Uterus (tissue), 4 donors: ENCODE measurements at places on chromosomes 2 and 18. TPM values are rescaled to one million over a fixed set of nuclear protein-coding genes. Genes with fewer than 3 reads are reported as not detected.

GRCh38 chr2:39142904-39143605, 22.2 kb upstream of the SOS1 start:
- no peak for DNase-seq

DNA sequence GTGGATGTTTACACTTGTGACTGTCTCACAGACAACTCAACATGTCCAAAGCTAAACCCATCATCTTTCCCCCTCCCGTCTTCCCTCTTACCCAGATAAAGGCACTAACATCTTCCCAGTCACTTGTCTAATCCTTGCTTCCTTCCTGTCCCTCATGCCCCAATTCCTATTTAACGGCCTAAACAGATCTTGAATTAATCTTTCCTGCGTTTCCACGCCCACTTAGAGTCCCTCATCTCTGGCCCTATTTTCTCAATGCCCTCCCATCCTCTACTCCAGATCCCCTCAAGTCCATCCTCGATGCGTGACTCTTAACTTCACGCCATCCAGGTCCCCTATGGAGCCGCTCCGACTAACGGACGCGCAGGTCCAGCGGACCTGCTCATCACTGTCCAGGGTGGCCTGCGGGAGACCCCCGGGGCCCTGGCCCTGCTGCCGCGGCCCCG, 682 bp upstream of the SCLY start:
- DNase-seq, result no peak

DNA sequence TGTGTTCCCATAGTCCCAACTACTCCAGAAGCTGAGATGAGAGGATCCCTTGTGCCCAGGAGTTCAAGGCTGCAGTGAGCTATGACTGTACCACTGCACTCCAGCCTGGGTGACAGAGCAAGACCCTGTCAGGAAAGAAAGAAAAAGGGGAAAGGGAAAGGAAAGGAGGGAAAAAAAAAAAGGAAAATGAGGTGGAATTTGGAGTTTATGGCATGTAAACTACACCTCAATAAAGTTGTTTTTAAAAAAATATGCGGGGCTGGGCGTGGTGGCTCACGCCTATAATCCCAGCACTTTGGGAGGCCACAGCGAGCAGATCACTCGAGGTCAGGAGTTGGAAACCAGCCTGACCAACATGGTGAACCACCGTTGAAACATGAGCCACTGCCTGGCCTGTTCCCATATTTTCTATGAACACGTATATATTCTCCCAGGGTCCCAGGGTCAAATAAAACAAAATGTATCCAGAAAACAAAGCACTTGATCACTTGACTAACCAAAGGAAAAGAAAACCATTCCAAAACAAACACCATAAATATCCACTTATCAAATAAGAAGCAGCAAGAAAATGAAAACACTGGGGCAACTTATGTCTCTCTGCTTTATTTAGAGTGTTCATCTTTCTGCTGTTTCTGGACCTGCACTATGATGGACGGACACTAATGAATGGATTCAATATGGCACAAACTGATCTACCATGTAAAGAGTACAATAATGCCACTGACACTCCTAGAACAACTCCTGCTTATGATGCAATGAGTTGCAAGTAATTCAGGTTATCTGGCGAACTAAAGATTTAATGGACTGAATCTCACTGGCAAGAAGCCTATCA, 56.8 kb downstream of the ASXL2 start:
- no peak for DNase-seq

DNA sequence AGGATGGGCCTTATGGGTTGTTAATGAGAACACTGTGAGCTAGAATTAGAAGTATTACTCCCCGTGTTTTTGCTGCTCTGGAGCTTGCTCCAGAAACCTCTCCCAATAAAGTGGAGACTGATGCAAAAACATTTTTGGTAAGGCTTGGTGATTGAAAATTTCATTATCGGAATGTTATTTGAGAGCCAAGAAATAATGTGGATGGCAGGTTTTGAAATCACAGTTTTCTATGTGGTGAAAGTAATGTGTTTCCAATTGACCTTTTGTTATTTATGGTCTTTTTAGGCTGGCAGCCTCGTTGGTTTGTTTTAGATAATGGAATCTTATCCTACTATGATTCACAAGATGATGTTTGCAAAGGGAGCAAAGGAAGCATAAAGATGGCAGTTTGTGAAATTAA, 5.1 kb downstream of the PLEKHA3 start:
- DNase-seq, result no peak

DNA sequence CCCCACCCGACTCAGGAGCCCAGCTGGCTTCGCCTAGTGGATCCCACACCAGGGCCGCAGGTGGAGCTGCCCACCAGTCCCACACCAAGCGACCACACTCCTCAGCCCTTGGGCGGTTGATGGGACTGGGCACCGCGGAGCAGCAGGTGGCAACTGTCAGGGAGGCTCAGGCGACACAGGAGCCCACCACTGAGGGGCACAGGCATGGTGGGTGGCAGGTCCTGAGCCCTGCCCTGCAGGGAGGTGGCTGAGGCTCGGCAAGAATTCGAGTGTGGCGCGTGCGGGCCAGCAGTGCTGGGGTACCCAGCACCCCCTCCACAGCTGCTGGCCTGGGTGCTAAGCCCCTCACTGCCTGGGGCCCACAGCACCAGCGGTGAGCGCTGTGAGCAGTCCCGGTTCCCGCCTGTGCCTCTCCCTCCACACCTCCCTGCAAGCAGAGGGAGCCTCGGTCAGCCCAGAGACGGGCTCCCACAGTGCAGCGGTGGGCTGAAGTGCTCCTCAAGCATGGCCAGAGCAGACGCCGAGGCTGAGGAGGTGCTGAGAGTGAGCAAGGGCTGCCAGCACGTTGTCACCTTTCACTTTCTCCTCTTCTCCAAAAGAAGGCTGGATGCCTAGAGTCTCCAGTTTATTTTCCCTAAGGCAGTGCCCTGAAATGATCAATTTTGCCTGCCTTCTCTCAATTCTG, 1440.7 kb upstream of the ZEB2 start:
- no peak for DNase-seq

GRCh38 chr2:102801098-102801718, 39.4 kb downstream of the TMEM182 start:
- no peak for DNase-seq

DNA sequence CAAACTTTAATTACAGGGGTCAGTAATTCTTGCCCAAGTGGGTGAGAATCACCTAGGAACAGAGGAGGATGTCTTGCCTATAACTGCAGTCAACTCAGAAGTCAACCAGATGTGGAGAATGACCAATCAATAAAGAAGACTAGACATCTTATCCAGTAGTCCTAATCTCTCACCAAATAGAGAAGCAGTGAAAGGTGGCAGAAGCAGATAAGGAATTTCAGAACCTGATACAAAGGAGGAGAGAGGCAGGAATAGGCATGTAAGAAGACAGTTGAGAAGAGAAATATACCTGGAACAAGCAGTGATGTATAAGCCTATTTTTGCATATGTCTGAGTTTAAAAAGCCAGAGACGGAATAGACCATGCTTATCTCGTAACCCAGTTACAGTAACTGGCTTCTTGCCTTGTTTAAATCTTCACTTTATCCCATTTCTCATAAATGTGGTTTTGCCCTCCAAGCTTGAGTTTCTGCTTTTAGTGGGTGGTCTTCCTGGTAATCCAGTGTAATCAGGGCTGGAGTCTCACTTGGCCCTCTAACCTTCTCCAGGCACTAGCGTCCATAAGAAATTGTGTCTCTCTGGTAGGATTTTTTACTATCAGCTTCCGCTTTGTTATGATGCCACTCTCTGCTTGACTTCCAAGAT, 401.0 kb downstream of the SUCLG1 start:
- no peak for DNase-seq

- DNase-seq, result no peak
Observed at GRCh38 chr2:8329660-8330622, 351.9 kb upstream of the ID2 start.

- no peak for DNase-seq
Observed at GRCh38 chr18:74360852-74361655, 45.4 kb downstream of the C18orf63 start.

DNA sequence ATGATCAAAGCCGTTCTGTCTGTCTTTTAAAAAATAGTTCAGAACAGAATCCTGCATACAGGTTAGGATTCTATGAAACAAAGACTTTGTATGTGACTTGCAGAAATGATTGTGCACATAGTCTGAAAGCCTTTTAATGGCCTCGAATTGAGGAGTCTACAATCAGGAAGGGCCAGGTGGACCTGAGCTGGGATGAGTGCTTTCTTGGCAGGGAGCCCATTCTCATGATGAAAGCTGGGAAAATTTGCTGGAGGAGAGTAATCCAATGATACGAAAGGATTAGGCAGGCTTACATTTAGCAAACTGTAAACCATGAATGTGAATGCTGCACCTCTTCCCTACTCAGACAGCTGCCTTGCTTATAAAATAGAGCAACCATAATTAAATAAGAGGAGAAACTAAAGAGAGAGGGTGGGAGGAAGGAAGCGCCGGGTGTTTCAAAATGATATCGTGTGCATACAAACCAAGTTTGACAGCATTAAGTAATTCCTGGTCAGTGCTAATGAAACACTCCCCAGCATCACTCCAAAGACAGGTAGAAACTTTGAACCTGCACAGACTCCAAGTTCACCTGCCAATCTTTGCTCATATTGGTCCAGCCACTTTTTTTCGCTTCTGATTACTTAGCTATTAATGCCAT, 23.7 kb upstream of the CXCR4 start:
- DNase-seq, result no peak

DNA sequence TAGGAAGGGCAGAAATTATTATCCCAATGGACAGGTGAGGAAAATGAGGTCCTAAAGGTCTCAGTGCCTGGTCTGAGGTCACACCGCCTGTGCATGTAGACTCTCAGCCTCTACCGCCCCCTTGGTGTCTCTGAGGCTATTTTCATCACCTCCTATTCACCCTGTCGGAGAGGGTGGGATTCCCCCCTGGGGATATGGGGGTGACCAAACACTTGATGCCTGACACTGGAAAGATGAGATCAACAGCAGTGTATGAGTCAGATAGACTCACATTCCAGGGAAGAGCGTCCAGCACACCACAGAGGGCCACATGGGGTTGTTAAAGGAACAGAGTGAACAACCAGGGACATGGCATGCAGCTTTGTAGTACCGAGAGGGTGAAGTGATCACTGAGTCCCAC, 199.7 kb downstream of the SMAD2 start:
- DNase-seq, result no peak

DNA sequence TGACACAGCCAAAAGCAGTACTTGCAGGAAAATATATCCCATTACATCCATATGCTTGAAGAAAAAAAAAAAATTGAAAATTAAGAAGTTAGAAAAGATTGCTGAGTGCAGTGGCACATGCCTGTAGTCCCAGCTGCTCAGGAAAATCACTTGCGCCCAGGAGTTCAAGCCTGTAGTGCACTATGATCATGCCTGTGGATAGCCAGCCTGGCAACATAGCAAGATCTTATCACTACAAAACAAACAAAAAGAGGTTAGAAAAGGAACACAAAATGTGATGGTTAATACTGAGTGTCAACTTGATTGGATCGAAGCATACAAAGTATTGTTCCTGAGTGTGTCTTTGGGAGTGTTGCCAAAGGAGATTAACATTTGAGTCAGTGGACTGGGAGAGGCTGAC, 361.9 kb downstream of the NYAP2 start:
- DNase-seq, result no peak

- DNase-seq, result no peak
Observed at GRCh38 chr2:70612574-70612973, 58.9 kb upstream of the TGFA start.

- no peak for DNase-seq
Observed at GRCh38 chr2:195470622-195471021, 186.4 kb upstream of the SLC39A10 start.

DNA sequence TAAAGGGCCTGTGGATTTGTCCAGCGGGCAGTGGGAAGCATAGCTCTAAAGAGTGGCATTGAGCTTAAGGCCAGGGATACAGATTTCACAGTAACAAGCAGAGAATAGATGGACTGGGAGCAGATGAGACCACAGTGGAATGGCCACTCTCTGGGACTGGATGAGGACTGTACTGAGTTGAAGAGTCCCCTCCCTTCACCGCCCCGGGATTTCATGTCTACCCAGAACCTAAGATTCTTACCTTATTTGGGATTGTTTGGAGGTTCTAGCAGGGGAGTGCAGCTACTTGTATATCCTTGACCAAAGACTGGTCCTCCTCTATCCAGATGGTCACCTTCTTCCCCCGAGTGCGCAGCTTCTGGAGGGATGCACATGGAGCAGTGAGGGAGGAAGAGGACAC, 28.0 kb upstream of the EFEMP1 start:
- no peak for DNase-seq

DNA sequence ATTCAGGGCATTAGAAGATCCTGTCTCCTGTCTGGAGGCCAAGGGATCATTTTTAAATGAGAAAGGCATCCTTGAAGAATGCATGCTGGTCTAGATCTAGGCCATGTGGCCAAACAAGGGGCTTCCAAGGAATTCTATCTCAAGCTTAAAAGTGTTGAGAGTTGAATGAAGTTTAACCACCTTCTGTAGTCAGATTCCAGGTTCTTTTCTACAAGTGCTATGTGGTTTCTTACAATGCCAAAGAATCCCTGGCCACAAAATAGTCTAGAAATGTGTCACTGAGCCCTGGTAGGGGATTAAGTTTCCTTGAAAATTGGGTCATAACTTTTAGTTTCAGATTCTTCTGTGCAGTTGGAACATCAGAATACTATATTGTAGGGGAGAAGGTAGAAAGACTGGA, 640.7 kb upstream of the ACVR2A start:
- no peak for DNase-seq

DNA sequence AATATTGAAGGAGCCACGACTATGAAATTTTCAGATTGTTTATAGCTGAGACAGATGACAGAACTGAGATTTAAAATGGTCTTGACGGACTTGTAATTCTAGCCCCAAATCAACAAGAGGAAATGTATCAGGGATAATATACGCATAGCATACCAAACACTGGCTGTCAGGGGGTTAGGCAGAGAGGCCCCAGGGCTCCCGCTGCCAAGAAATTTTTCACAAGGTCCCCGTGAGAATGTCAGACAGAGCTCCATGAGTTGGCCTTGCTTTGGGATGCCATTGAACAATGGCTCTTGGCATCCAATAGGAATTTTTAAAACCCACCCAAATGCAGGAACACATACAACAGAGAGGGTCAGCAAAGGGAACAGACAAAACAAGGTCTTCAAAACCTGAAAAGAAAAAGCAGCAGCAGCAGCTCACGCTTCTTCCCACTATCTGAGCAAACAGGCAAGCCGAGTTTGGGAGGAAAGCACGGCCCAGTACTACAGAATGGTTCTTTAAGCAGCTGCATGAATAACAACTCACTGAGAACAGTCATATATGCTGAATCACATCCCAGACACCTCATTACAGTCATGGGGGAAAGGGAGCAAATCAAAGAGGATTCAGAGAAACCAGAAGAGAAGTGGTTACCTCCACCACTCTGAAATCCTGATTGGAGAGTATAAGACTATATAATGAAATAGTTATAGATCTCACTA, 445.6 kb downstream of the RND3 start:
- DNase-seq, result no peak

- DNase-seq, result no peak
Observed at GRCh38 chr18:7447318-7448028, 119.6 kb upstream of the PTPRM start.

GRCh38 chr2:230130668-230131364, 62.1 kb upstream of the SLC16A14 start:
- DNase-seq, result peak; percentile 79

The SIX2 gene
- 0.48 TPM for total RNA-seq

The PCARE gene
- total RNA-seq, result not detected

The GKN1 gene
- not detected for total RNA-seq

The UCN gene
- total RNA-seq, result 2.3 TPM

The SETBP1 gene
- total RNA-seq, result 32.8 TPM

The PPP1R7 gene
- total RNA-seq, result 29.7 TPM

The ZC3H6 gene
- 10.9 TPM for total RNA-seq

The NDC80 gene
- total RNA-seq, result 0.29 TPM
